ENCODE measurements at places on chromosomes 16 and 17. TPM values are rescaled to one million over a fixed set of nuclear protein-coding genes. Genes with fewer than 3 reads are reported as not detected.

- DNase-seq = no peak
These were observed 35.5 kb downstream of the TBC1D16 start for GRCh38 chr17:80000136-80000535.

GRCh38 chr17:44464037-44464436 is 39.2 kb downstream of the GPATCH8 start:
- no peak for DNase-seq

DNA sequence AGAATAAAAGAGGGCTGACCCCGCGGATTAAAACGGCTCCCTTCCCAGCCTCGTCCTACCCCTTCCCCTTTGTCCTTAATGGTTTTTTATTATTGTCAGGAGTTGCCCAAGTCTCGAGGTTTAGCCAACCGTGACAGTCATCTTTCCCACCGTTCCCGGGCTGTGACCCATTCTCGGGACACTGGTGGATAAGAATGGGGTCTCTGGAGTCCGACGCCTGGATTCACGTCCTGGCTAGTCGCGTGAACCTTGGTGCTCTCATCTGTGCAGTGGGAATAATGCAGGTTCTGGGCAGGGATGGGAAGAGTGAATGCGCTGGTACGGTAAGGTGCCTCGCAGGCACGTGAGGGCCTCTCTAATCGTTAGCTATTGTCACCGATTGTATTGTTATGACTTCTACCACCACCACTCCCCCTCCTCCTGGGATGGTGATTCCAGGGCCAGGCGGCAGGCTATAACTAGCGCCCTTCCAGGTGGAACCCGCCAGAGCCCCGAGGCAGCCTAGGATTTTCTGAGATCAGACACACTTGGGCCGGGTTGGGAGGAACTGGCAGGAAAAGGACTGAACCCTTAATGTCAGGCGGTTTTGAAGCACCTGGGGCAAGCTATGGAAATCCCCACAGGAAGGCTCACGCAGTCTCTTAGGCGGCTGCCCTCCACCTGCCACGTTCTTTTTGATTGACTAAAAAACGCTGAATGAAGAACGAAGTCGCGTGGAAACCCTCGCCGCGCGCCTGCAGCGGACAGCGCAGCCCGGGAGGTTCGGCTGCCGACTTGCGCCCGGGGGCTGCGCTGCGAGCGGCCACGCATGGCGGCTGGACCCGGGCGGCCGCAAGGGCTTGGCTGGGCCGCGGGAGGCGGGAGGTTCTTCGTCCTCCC is 2.7 kb downstream of the HS3ST3B1 start:
- DNase-seq = no peak

GRCh38 chr17:72118335-72119076 is 2.3 kb upstream of the SOX9 start:
- peak; percentile 12 for DNase-seq

DNA sequence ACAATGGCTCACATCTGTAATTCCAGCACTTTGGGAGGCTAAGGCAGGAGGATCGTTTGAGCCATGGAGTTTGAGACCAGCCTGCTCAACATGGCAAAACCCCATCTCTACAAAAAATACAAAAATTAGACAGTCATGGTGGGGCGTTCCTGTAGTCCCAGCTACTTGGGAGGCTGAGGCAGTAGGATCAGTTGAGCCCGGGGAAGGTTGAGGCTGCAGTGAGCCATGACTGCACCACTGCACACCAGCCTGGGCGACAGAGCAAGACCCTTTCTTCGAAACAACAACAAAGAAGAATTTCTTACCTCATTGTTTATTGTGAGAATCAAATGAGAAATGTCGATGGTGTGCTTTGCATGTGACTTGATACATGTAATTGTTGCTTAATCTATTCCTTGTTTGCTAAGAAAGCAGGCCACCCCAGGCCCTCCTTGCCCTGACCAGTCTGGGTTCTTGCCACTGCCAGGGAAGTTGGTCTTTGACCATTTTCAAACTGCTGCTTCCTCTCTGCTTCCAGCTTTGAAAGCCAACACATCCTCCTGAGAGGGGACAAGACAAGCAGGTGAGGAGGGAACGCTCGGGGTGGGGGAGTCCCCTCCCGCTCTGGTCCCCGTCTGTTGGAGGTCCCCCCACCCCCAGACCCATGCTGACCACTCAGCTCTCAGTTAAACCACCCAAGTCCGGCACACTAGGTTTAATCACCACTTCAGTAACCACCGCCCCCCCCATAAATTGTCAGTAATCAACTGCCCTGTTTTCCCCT is 47.3 kb upstream of the CPNE2 start:
- no peak for DNase-seq

GRCh38 chr16:2786061-2786825 is 1.1 kb downstream of the PRSS33 start:
- DNase-seq = no peak

GRCh38 chr16:57048095-57048494 is 44.3 kb upstream of the CPNE2 start:
- DNase-seq = no peak

- DNase-seq = no peak
These were observed 60.9 kb downstream of the CLEC19A start for GRCh38 chr16:19346335-19346922.

DNA sequence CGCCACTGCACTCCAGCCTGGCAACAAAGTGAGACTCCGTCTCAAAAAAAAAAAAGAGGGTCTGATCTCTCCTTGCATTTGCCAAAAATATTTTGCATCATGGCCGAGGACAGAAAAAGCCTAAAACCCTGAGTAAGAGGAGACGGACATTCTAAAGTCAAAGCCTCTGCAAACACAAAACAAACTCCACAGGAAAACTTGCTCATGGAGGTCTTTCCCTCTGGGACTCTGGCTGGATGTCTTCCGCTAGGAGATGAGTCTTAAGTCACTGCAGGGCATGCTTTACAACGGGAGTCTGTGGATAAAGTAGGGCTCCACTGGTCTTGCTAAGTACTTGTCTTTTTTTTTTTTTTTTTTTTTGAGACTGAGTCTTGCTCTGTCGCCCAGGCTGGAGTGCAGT is 74.0 kb downstream of the MRM3 start:
- DNase-seq = no peak

GRCh38 chr17:66273586-66273848 is 28.9 kb upstream of the PRKCA start:
- no peak for DNase-seq

DNA sequence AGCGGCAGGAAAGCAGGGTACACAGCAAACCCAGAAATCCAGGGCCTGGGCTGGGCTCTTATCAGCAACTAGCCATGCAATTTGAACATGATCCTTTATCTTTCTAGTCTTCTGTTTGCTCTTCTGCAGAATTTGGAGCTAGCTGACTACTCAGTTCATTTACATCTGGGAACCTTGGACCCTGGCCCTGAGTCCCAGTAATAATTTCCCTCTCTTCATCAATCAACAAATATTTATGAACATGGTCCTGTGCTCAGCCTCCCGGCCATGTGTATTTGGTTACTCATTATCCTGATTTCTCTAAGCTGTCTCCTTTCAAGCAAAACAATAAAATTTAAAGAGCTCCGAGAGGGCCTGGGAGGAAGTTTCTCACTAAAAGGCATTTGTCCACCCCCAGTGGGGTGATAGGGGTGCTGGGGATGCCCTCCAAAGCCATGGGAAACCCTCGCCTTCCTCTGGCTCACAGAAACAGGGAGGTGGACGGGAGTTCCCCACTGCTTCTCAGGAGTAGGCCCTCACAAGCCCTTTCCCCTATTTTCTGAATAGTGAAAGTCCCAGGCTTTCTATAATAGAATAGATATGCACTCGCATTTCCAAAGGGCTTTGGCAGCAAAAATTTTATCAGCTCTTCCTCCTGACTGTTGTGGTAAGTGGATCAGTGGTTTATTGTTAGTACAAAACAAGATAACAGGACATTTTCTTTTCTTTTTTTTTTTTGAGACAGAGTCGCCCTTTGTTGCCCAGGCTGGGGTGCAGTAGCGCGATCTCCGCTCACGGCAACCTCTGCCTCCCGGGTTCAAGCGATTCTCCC is 6.9 kb upstream of the WDR59 start:
- DNase-seq = no peak

- DNase-seq = no peak
These were observed 483.7 kb downstream of the SOX9 start for GRCh38 chr17:72604518-72604917.

DNA sequence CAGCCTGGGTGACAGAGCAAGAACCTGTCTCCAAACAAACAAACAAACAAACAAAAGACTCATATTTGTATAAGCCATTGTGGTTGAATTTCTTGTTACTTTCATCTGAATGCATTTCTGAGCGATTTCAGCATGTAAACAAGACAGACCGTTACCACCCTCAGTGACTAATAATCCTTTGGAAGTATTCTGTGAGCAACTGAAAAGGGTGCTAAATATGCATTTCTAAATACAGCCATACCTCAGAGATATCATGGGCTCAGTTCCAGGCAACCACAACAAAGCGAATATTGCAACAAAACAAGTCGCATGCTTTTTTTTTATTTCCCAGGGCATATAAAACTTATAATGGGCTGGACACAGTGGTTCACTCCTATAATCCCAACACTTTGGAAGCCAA is 109.0 kb downstream of the USP31 start:
- no peak for DNase-seq

GRCh38 chr16:11429123-11429522 is 83.9 kb downstream of the RMI2 start:
- DNase-seq = no peak

DNA sequence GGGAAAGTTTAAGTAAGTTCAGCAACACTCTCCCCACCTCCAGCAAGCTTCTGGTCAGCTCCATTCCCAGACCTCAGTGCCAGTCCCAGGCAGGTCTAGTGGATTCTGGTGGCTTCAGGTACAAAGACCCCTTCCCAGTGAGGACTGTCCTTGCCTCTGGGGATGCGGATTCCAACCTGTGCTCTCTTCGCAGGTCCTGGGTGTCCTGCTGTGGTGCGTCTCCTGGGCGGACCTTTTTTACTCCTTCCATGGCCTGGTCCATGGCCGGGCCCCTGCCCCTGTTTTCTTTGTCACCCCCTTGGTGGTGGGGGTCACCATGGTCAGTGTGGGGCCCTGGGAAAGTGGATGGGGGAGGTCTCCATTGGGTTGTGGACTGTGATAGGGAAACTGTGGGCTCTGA is 21.8 kb downstream of the ABCC3 start:
- DNase-seq = no peak

EVI2B gene
- total RNA-seq = 1.6 TPM

MARF1 gene
- total RNA-seq = 19.1 TPM

TERB1 gene
- total RNA-seq = not detected

ARHGDIG gene
- 4.0 TPM for total RNA-seq

TBC1D26 gene
- not detected for total RNA-seq

CIBAR2 gene
- not detected for total RNA-seq
